ENCODE measurements at places on chromosomes 6 and 20.

GRCh38 chr20:13800728-13801134 is 15.9 kb downstream of the NDUFAF5 start:
- peak; percentile 23 for DNase-seq

DNA sequence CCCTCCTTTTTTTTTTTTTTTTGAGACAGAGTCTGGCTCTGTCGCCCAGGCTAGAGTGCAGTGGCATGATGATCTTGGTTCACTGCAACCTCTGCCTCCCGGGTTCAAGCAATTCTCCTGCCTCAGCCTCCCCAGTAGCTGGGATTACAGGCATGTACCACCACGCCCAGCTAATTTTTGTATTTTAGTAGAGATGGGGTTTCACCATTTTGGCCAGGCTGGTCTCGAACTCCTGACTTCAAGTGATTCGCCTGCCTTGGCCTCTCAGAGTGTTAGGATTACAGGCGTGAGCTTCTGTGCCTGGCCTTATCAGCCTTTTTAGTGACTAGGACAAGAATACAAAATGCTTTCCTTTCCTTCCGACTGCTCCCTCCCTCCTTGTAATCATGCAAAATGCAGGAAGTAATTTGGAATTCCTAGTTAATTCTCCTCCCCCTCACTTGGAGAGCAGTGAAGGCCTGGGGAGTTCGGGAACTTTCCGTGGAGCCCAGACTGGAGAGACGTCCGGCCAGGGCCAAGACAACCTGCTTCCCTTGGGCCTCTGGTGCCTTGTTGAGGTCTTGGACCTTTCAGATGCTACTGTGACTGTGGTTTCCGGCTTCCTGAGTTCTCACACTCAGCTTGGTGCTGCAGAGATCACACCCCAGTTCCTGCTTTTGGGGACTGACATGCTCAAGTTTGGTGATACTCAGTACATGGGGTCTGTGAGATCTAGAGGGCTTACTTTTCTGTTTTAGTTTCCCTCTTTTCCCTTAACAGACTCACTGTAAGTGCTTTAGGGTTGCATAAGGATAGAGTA is 3.9 kb upstream of the PHF20 start:
- no peak for DNase-seq

DNA sequence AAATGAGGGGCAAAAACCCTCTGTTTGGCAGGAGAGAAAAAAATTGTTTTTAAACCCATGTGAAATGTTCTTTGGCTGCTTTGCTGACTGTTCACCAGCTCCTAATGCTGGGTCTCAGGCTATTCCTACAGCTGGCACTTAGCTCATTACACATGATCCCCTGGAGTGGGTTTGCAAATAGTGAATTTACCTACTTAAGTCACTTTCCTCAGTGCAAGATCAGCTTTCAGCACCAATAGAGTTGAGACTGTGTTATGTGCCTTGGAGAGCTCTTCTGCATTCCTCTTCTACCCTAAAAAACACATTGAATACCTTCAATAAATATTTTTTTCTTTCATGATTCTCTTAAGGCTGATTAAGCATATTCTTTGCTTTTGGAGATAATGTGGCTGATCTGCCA is 58.4 kb upstream of the PRDM1 start:
- no peak for DNase-seq

DNA sequence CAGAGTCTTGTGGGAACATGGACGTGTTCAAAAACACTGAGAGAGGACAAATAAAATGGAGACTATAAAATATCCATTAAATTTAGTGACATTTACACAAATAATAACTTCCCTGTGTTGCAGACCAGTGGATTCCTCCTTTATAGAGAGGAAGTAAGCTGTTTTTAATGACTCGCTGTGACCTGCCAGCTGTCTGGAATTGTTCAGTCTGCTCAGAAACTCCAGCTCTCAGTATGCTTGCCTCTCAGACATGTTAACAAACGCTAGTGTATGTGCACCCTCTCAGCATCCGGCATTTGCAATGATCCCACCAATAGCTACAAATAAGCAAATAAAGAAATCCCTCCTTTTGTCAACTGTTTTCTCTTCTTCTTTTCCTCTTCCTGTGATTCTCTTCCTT is 158.0 kb upstream of the TCF21 start:
- DNase-seq, result no peak

DNA sequence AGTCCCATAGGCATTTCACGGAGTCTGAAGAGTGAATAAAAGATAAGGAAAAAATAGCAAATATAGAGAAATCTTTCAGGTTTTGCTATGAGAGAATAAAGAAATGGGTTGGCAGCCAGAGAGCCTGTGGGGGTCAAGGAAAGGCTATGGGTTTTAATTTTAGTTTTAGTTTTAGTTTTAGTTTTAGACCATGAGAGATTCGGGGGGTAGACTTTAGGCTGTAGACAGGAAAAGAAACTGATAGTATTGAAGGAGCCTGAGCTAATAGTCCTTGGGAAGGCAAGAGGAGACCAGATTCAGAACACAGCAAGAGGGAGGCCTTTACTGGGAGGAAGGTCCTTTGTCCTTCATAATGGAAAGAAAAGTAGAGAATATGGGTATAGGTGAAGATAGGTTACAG is 19.3 kb downstream of the DOP1A start:
- no peak for DNase-seq

GRCh38 chr20:11375335-11375734 is 542.4 kb upstream of the BTBD3 start:
- DNase-seq, result no peak

GRCh38 chr6:163711615-163712565 is 297.4 kb downstream of the QKI start:
- peak; percentile 70 for DNase-seq

DNA sequence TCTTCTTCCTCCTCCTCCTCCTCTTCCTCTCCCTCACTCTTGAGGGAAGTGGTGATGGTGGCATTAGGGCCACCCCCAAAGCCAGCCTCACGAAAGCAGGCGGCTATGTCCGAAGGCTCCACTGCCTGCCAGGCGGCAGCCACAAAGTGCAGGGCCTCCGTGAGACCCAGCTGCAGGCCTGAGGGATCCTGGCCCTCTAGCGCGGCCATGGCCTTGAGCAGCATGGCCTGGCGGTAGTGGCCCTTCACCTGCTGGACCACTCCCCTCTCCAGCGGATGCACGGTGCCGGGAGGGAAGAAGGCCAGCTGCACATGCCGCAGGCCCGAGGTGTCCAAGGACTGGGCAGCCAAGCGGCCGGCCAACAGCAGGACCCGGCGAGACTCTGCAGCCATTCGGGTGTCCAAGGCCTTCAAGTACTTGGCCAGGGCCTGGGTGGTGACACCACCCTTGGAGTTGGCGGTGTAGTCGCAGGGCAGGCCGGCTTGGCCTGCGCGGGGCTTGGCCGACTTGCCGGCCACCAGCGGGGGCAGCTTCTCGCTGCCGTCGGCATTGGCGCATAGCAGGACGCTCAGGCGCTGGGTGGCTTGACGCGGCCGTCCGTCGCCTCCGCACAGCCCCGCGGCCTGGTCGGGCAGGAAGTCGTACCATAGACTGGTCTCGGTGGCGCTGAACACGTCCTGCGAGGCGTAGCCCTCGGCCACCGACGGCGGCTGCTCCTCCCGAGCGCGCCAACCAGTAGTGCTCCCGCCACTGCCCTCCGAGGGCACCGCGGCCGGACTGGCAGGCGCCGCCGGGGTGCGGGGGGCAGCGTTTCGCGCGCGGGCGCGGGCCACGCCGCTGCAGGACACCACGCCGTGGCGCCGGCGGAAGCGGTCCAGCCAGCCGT is 1.1 kb downstream of the CENPB start:
- DNase-seq, result no peak

- no peak for DNase-seq
Observed at GRCh38 chr20:9112541-9113515, 43.9 kb downstream of the PLCB4 start.

GRCh38 chr6:31559606-31559957 is 12.2 kb downstream of the NFKBIL1 start:
- DNase-seq, result no peak

DNA sequence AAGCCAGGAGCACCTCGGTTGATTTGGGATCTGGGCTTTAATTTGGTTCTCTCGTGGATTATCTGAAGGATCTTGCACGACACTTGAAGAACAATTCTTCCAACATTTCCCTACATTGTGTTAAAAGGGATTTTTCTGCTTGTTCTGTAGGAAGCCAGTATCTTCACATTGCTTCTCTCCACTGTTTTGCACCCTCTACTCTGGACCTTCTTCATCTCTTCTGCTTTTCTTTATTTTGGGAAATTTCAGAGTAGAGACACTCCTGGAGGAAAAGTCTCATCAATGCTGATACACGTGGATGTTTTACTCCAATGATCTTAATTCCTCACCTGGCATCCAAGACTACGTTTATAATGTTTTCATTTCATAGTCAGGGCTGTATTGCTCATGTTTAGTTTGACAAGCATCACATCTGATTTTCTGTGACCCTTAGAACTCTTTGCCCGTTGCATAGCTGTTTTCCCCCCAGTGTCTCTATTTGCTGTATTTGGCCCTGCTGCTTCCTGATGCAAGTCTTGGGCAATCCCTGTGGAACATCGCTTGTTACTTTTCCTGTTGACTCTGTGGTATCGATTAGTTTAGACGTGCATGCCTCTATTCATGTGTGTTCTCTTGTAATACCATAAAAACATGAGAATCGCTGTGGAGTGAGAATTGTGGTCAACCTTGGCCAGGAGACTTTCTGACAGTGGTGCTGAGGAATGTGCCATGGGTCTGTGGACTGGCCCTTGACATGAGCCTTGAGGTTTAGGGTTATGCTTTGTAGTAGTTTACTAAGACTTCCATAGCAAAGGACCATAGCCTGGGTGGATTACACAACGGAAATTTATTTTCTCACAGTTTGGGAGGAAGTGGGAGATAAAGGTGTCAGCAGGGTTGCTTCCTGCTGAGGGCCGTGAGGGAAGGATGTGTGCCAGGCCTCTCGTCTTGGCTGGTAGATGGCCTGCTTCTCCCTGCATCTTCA is 12.5 kb downstream of the PLCB1 start:
- DNase-seq, result no peak

GRCh38 chr6:127298475-127298874 is 31.8 kb downstream of the RNF146 start:
- no peak for DNase-seq

DNA sequence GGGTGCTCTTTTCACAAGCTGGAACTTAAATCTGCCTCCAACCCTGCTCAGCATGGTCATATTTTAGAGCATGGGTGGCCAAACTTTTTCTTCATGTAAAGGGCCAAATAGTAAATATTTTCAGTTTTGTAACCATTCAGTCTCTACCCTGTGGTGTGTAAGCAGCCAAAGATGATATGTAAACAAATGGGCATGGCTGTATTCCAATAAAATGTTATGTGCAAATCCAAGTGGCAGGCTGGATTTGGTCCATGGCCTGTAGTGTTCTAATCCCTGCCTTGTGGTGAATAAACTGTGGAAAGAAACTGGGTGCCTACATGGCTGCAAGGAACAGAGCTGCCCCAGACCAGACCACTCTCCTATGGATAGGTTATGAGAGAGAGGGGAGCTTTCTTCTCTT is 32.7 kb downstream of the OGFRL1 start:
- DNase-seq, result no peak

GRCh38 chr20:20567712-20568111 is 144.7 kb downstream of the RALGAPA2 start:
- DNase-seq, result no peak

GRCh38 chr20:3081641-3082040 is 2.9 kb downstream of the AVP start:
- no peak for DNase-seq

All from SK-N-DZ (cell line).